ENCODE measurements at places on chromosomes 3 and 15. TPM values are rescaled to one million over a fixed set of nuclear protein-coding genes. Genes with fewer than 3 reads are reported as not detected.

GATA2 gene
- total RNA-seq: 5.4 TPM

POPDC2 gene
- 0.78 TPM for total RNA-seq

DGKG gene
- 12.1 TPM for total RNA-seq

TMEM212 gene
- total RNA-seq: not detected

FBXW12 gene
- not detected for total RNA-seq

MAGEL2 gene
- not detected for total RNA-seq

CAMP gene
- not detected for total RNA-seq

GPR149 gene
- not detected for total RNA-seq

IFT57 gene
- 48.1 TPM for total RNA-seq

ISL2 gene
- total RNA-seq: 4.3 TPM

SLC28A1 gene
- total RNA-seq: not detected

SLCO2A1 gene
- total RNA-seq: not detected

UPK1B gene
- total RNA-seq: 12.4 TPM

CRABP1 gene
- total RNA-seq: 1.8 TPM

RFT1 gene
- total RNA-seq: 28.2 TPM

GABRR3 gene
- total RNA-seq: not detected

CCR8 gene
- total RNA-seq: not detected

DAZL gene
- total RNA-seq: not detected

LDHAL6B gene
- not detected for total RNA-seq

RYR3 gene
- total RNA-seq: 0.05 TPM

NRG4 gene
- 1.1 TPM for total RNA-seq

SCAANT1 gene
- not detected for total RNA-seq

P2RY14 gene
- not detected for total RNA-seq

STRA6 gene
- 68.8 TPM for total RNA-seq

GALNT15 gene
- not detected for total RNA-seq

KCNAB1 gene
- total RNA-seq: not detected

RBMS3 gene
- total RNA-seq: 0.58 TPM

PLA2G4E gene
- not detected for total RNA-seq

OCA2 gene
- 0.18 TPM for total RNA-seq

AGTR1 gene
- total RNA-seq: 0.30 TPM

GUCA1C gene
- total RNA-seq: not detected

ZNF717 gene
- 2.0 TPM for total RNA-seq

AMT gene
- total RNA-seq: 0.13 TPM
